Small intestine (tissue), 16 donors: ENCODE measurements at places on chromosomes 1 and 21. TPM values are rescaled to one million over a fixed set of nuclear protein-coding genes. Genes with fewer than 3 reads are reported as not detected.

DNA sequence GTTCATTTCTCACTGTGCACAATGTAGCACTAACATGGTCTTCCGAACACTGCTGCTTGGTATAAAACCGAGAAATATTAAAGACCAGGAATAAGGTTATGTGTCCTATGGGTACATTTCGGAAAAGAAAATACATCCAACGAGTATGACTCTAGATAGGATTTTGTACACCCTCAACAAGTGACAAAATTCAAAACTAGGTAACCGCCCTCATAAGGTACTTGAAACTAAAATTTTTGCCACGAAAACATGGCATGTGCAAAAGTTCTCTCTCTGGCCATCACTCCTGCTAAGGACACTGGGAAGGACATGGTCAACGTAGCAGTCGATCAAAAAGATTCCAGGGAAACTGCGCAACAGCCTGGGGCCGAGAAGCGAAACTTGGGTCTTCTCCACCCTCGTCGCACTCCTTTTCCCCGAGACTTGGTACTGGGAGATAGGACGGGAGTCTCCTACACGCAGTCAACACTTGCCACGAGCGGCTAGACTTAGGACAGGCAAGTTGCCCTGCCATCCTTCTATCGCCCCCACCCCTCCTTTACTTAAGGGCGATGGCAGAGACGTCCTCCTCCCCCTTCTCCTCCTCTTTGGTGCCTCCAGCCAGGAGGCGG lies 338 bp upstream of the TOR1AIP1 start:
- peak overlapping the region; percentile 92 for H3K4me3 ChIP-seq
- H3K27me3 ChIP-seq = no peaks in the 10 kb centered on the region
- H3K36me3 ChIP-seq = no peaks in the 10 kb centered on the region
- peak; percentile 80 for DNase-seq
- H3K4me1 ChIP-seq = no peaks in the 10 kb centered on the region
- peak overlapping the region; percentile 100 for H3K27ac ChIP-seq

DNA sequence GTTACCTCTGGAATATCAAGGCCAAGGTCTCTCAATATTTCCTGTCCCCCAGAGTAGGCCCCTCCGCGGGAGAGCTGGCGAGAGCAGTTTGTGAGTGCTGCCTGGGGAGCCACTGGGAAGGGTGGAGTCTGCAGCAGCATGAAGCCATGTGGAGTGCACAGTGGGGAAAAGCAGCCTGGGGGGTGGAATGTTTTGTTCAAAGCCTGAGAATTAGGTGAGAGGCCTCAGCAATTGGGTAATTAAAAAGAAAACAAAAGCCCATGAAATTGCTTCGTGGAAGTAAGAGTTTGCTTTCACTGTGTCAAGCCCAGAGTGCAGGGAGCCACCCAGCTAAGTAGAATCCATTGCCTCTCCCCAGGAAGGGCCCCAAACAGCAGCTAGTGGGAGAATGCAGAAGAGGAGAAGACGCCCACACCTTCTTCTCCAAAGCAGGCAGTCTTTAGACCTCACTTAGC lies 30.2 kb upstream of the DISC1 start:
- no peaks in the 10 kb centered on the region for H3K36me3 ChIP-seq
- H3K27ac ChIP-seq = no peak overlapping the region
- H3K4me3 ChIP-seq = no peak overlapping the region
- no peak for DNase-seq
- H3K27me3 ChIP-seq = no peaks in the 10 kb centered on the region
- H3K4me1 ChIP-seq = no peaks in the 10 kb centered on the region

SPRR1B gene
- not detected for polyA plus RNA-seq

GRCh38 chr1:161261261-161262235 lies 3.0 kb downstream of the PCP4L1 start:
- peaks cover 13% of the 10 kb centered on the region for H3K27me3 ChIP-seq
- H3K27ac ChIP-seq = no peak overlapping the region
- H3K4me3 ChIP-seq = no peak overlapping the region
- peak; percentile 57 for DNase-seq
- no peaks in the 10 kb centered on the region for H3K36me3 ChIP-seq
